ENCODE measurements at places on chromosomes 11 and 22. TPM values are rescaled to one million over a fixed set of nuclear protein-coding genes. Genes with fewer than 3 reads are reported as not detected.

GRCh38 chr11:83355391-83355790, 69.2 kb upstream of the CCDC90B start:
- no peak overlapping the region for H3K4me3 ChIP-seq
- no peaks in the 10 kb centered on the region for H3K36me3 ChIP-seq
- H3K27me3 ChIP-seq, result no peaks in the 10 kb centered on the region

DNA sequence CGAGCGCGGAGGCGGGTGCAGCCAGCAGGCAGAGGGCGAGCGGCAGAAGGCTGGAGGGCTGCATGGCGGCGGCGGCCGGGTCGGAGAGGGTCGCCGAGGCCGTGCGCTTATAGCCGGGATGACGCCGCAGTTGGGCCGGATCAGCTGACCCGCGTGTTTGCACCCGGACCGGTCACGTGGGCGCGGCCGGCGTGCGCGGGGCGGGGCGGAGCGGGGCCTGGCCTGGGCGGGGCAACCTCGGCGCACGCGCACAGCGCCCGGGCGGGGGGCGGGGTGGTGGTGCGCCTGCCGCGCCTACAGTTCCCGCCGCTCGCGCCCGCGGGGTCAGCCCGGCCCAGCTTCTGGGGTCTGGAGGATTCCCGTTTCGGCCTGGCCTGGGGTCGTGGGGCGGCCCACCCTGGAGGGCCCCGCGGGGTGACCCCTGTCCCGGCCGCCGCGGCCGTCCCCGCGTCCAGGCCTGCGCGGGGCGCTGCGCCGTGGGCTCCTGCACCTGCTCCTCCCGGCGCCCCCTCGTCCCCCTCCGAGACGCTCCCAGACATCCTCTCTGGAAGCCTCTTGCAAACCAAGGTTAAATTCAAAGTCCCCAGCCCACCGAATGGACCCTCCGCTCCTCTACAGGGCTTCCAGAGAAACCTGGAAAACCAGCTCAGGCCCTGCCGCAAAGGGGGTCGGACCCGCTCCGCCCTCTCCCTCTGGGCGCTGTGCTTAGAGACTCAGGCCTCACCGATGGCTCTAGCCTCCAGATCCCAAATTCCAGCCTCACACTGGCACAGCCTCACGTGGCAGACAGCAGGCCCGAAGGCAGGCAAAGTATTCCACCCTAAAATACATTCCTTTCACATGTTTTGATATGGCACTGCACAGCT, at the start of gene CTSD:
Gene CTSD (minus strand): TSS at position 132 of the 866 bp plus-strand sequence. CDS start 68 bp downstream, at position 64.
- peaks cover 5% of the 10 kb centered on the region for H3K4me1 ChIP-seq
- H3K27ac ChIP-seq, result peak within 1 kb of the TSS; percentile 98
- H3K4me3 ChIP-seq, result peak within 1 kb of the TSS; percentile 95
- peak; percentile 93 for DNase-seq
- no peaks in the 10 kb centered on the region for H3K27me3 ChIP-seq
- H3K36me3 ChIP-seq, result peaks cover 8% of the 10 kb centered on the region

- H3K27me3 ChIP-seq, result no peaks in the 10 kb centered on the region
- peaks cover 26% of the 10 kb centered on the region for H3K36me3 ChIP-seq
- H3K4me1 ChIP-seq, result peaks cover 30% of the 10 kb centered on the region
- H3K4me3 ChIP-seq, result no peak overlapping the region
Observed at GRCh38 chr11:61359516-61359915, 2.2 kb downstream of the CYB561A3 start.

DNA sequence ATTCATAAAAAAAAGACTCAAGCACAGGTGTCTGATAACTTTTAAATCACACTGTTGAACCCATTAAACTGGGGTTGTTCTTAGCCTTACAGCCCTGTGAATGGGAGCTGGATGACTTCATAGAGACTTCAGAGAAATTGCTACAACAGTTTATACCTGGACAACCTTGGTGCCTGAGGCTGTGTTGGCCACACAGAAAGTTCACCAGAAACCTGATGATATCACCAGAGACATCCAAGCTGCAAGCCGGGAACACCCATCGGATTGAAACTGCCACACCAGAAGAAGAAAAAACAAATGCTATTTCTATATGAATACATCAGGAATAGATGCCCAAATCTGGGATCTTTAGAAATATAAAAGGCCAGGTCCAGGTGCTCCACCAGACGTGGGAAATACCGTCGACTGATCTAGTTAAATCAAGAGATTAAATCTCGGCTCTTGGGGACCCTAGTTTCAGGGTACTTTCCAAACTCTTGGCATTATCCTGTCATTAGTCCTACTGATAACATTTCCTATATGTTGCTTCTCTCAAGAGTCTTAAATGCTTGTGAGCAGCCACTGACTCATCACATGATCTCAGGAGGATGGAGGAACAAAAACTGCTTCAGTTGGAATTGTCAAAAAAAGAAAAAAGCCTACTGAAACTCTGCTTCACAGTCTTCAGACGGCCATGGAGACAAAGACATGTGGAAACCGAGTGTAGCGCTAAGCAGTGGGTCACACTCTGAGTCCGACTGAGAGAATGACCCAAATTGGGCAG, 28.6 kb upstream of the APOL5 start:
- H3K4me3 ChIP-seq, result no peak overlapping the region
- no peak overlapping the region for H3K27ac ChIP-seq
- no peak for DNase-seq
- H3K4me1 ChIP-seq, result peaks cover 5% of the 10 kb centered on the region

The GPR137 gene
- 24.3 TPM for total RNA-seq

The TMPRSS4 gene
- total RNA-seq, result not detected

DNA sequence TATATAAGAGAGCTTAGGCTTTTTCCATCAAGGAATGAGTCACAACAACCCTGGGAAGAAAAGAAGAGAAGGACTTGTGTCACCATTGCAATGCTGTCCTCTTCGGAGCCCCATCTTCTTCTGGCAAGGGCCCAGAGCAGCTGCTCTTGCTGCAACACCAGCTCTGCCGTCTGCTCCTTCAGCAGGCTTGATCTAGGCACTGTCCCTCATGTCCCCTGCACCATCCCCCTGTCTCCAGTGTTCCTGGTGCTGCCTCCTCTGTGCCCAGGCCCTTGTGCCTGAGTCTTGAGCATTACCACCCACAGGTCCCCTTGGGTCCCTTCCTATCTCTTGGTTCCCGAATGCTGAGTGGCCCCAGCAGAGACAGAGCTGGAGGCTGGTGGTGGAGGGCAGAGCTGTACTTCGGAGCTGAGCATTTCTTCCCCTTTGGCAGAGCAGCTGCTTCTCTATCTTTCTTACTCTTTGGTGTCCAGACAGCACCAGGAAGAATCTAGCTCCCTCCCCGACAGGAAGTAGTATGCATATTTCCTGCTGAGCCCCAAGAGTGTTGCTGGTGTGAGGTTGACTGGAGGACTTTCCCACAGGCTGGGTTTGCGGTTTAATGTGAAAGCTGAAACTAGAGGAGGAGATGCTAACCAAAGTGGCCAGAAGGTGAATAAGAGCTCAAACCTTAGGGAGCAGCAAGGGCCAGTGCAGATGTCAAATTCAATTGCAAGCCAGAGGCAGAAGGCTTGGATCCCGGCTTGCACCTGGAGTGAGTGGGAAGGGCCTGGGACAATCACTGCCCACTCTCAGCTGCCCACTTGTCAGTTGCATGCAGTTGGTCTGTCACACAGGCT, 27.8 kb downstream of the WEE1 start:
- H3K36me3 ChIP-seq, result no peaks in the 10 kb centered on the region
- H3K27me3 ChIP-seq, result no peaks in the 10 kb centered on the region
- no peaks in the 10 kb centered on the region for H3K4me1 ChIP-seq
- DNase-seq, result peak; percentile 37
- no peak overlapping the region for H3K4me3 ChIP-seq

GRCh38 chr22:27598792-27599191, 202.8 kb downstream of the MN1 start:
- no peak overlapping the region for H3K4me3 ChIP-seq
- no peaks in the 10 kb centered on the region for H3K4me1 ChIP-seq
- H3K27me3 ChIP-seq, result no peaks in the 10 kb centered on the region
- H3K36me3 ChIP-seq, result no peaks in the 10 kb centered on the region
- no peak overlapping the region for H3K27ac ChIP-seq

DNA sequence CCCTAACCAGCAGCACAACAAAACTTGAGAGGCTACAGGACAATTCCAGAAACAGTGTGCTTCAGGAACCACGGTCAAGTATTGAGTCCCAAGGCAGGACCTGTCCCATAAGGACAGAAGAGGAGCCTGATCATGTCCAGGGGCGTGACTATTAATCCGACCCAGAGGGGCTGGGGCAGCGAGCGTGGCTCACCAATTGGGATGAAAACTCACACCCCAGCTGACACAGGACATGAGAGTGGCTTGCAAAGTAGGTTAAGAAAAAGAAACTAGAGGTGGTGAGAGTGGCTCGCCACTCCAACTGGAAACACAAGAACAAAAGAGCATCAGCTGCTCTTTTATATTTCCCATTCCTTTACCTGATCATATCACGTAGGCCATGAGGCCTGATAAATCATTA, 16.0 kb upstream of the FEZ1 start:
- DNase-seq, result no peak
- no peak overlapping the region for H3K4me3 ChIP-seq
- H3K36me3 ChIP-seq, result no peaks in the 10 kb centered on the region
- H3K27me3 ChIP-seq, result no peaks in the 10 kb centered on the region

The FIBIN gene
- 8.7 TPM for total RNA-seq

GRCh38 chr22:37119872-37120271, 10.4 kb upstream of the TMPRSS6 start:
- H3K27me3 ChIP-seq, result no peaks in the 10 kb centered on the region
- H3K4me1 ChIP-seq, result no peaks in the 10 kb centered on the region
- no peak overlapping the region for H3K4me3 ChIP-seq

GRCh38 chr11:120168108-120168959, 30.4 kb upstream of the TRIM29 start:
- H3K36me3 ChIP-seq, result no peaks in the 10 kb centered on the region
- peaks cover 19% of the 10 kb centered on the region for H3K27me3 ChIP-seq
- H3K4me1 ChIP-seq, result no peaks in the 10 kb centered on the region
- peak overlapping the region; percentile 54 for H3K4me3 ChIP-seq
- H3K27ac ChIP-seq, result peak overlapping the region; percentile 51

DNA sequence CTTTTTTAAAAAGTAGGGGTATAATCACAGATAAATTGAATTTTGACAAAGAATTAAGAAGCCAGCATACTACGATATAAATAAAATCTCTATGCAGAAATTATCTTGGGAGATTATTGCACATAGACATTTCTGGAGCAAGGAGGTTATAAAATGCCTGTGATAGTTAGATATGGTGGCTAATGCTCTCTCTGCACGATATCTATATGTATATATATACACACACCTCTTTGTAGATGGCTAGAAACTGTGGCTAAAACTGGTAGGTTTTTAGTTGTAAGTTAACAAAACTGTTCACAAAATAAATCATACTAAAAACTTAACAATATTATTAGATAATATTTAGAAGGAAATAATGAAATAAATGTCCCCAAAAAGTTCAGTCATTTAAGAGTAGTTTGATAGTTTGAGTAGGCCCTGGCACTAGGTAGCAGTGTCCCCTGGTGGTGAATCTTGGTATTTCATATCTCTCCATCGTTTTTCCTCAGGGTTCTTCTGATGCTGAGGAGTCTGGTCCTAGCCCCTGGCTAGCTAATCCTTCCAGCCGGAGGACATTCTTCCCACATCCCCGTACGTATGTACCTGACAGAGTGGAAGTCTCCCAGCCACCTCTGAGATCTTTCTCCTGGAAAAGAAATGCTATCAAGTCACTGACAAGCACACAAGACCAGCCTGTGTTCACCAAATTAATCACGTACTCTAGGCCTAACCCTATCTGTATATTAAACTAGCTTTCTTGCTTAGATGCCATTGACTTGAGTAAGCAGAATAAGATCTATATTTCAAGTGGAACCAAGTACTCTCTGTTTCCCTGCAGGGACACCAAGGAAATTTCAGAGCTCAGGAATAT, 32.2 kb downstream of the ART5 start:
- H3K36me3 ChIP-seq, result no peaks in the 10 kb centered on the region
- no peaks in the 10 kb centered on the region for H3K4me1 ChIP-seq
- no peak overlapping the region for H3K27ac ChIP-seq
- DNase-seq, result no peak

GRCh38 chr11:95200781-95201457, 30.1 kb downstream of the SESN3 start:
- H3K27ac ChIP-seq, result no peak overlapping the region
- no peaks in the 10 kb centered on the region for H3K27me3 ChIP-seq
- H3K36me3 ChIP-seq, result no peaks in the 10 kb centered on the region

DNA sequence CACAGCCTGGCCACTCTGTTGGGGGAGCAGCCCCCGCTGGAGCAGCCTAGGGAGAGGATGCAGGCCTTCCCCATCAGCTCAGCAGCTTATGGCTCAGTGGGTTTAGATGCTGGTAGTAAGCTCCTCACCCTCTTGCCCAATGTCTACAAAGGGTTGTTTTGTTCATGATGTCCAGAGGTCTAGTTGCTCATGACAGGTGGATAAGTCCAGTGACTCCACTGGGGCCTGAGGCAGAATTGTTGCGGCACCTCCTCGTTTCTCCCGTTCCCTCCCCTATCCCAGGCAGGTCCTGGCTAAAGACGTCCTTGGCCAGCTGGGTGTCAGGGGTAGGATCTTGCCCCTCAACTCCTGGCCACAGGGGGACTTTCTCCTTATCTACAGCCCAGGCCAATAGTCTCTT, 233.5 kb upstream of the B3GAT1 start:
- no peaks in the 10 kb centered on the region for H3K36me3 ChIP-seq
- H3K4me1 ChIP-seq, result no peaks in the 10 kb centered on the region
- peaks cover 44% of the 10 kb centered on the region for H3K27me3 ChIP-seq
- no peak for DNase-seq

The RNF169 gene
- 16.1 TPM for total RNA-seq

DNA sequence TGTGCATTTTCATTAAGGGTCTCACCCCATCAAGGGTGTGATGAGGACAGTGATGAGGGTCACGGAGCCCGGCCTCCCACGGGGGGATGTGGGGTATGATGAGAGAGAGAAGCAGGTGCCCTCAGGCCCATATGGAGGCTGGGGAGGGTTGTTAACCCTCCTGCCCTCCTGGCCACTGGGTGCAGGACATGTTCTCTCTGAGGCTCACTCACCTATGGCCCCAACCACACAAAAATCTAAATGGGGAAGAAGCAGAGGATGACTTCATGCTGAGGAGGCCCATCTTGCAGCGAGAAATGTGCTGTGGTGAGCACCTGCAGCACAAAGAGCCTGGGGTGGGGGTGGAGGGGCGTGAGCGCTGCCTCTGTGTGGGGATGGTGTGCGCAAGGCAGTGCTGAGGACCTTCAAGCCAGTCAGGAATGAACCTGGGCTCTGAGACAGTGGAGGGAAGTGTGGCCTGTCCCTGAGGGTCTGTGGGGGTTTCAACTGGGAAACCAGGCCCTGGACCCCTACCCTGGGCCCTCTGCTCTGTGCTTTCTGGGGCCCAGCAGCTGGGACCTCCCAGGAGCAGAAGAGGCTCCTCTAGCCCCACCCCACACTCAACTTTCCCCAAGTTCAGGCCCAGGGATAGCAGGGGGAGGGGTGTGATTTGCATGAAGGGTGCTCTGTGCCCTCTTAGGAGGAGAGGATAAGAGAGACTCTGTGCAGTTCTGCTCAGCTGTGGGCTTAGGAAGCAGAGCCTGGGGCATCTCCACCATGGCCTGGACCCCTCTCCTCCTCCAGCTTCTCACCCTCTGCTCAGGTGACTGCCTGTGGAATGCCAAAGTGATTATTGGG, 43.0 kb upstream of the TOP3B start:
- no peaks in the 10 kb centered on the region for H3K4me1 ChIP-seq
- H3K36me3 ChIP-seq, result no peaks in the 10 kb centered on the region
- no peaks in the 10 kb centered on the region for H3K27me3 ChIP-seq
- no peak overlapping the region for H3K27ac ChIP-seq

All from heart left ventricle (tissue), 16 donors.